ENCODE measurements at places on chromosomes 6 and 20. TPM values are rescaled to one million over a fixed set of nuclear protein-coding genes. Genes with fewer than 3 reads are reported as not detected.

DNA sequence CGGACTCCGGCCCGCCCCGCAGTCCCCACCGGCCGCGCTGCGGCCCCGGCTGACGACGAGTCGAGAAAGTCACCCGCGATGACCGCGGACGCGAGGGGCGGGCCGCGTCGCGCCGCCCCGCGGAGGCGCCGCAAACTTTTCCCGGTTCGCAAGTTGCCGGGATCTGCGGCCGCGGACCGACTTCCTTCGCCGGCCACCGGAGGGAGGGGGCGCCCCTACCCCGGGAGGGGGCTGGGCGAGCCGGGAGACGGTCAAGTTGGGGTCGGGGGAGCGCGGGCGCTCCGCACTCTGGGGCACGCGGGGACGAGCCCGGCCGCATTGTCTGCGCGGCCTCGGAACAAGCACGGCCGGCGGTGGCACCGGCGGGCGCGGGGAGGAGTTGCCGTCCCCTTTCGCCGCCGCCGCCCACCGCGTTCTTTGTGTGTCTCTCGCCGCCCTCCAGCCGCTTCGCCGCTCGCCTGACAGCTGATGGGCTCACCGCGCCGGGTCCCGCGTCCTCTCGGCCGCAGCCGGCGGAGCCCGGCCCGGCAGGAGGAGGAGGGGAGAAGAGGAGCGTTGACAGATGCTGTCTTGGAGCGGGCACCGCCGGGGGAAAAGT, 131.6 kb downstream of the OGFRL1 start:
- no peak overlapping the region for H3K27ac ChIP-seq
- no peak for DNase-seq
- H3K4me3 ChIP-seq: peak overlapping the region; percentile 11
- peaks cover 56% of the 10 kb centered on the region for H3K27me3 ChIP-seq
- H3K36me3 ChIP-seq: no peaks in the 10 kb centered on the region

The COL19A1 gene
- total RNA-seq: not detected

The PRND gene
- total RNA-seq: not detected

DNA sequence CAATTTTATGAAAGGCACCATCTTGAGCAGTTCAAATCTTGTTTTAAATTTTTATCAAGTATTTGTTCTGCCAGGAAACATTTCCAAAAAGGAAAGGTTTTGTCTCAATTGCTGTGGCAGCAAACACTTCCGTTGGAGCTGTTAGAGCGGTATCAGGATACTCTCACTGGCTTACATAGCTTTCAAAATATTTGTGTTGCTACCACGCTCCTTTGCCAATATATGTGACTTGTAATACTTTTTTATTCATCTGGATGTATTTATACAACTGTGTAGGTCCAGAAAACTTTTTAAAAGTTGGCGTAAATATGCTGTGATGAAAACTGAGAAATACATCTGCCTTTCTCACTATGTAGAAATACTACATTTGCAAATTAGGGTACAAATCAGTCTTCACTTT, 37.8 kb upstream of the NHSL1 start:
- H3K36me3 ChIP-seq: no peaks in the 10 kb centered on the region
- H3K27me3 ChIP-seq: peaks cover 59% of the 10 kb centered on the region
- no peak overlapping the region for H3K4me3 ChIP-seq
- no peak overlapping the region for H3K27ac ChIP-seq
- DNase-seq: no peak

GRCh38 chr20:63014710-63015109, 7.9 kb upstream of the BHLHE23 start:
- DNase-seq: no peak
- no peak overlapping the region for H3K27ac ChIP-seq
- peaks cover 58% of the 10 kb centered on the region for H3K27me3 ChIP-seq
- H3K4me3 ChIP-seq: no peak overlapping the region

DNA sequence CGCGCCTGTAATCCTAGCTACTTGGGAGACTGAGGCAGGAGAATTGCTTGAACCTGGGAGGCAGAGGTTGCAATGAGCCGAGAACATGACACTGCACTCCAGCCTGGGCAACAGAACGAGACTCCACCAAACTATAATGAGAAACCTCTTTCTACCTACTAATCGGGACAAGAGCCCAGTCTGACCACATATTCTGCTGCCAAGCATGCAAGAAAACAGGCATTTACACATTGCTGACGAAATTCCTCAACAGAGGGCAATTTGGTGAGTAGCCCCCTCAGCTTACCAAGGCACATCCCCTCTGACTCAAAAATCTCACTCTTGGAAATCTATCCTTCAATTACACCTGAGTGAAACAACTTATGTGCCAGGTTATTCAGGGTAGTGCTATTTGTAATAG, 81.2 kb downstream of the SLC23A2 start:
- no peak for DNase-seq
- H3K36me3 ChIP-seq: no peaks in the 10 kb centered on the region
- no peak overlapping the region for H3K27ac ChIP-seq

DNA sequence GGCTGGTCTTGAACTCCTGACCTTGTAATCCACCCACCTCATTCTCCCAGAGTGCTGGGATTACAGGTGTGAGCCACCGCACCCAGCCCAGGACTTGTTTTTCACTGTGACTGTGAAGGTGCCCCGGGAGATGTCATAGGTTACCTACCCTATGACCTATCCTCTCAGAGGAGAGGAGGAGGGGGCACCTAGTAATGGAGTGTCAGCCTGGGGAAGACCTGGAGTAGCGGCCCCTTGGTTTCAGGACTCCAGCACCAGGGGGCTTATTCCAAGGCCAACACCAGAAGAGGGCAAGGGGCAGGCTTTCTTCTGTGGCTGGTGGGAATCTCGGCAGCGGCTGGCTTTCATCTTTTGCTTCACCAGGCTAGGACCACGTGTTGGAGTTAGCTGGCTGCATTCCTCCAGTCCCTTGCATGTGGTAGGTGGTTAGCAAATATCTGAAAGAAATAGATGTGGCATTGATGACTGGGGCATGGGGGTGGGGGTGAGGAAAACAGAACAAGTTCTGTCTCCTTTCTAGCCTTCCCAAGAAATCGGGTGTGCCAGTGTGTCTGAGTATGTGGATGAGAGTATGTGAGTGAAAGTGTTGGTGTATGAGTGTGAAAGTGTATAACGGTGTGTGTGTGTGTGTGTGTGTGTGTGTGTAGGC, 7.9 kb upstream of the ITPR3 start:
- DNase-seq: no peak
- H3K4me3 ChIP-seq: no peak overlapping the region

DNA sequence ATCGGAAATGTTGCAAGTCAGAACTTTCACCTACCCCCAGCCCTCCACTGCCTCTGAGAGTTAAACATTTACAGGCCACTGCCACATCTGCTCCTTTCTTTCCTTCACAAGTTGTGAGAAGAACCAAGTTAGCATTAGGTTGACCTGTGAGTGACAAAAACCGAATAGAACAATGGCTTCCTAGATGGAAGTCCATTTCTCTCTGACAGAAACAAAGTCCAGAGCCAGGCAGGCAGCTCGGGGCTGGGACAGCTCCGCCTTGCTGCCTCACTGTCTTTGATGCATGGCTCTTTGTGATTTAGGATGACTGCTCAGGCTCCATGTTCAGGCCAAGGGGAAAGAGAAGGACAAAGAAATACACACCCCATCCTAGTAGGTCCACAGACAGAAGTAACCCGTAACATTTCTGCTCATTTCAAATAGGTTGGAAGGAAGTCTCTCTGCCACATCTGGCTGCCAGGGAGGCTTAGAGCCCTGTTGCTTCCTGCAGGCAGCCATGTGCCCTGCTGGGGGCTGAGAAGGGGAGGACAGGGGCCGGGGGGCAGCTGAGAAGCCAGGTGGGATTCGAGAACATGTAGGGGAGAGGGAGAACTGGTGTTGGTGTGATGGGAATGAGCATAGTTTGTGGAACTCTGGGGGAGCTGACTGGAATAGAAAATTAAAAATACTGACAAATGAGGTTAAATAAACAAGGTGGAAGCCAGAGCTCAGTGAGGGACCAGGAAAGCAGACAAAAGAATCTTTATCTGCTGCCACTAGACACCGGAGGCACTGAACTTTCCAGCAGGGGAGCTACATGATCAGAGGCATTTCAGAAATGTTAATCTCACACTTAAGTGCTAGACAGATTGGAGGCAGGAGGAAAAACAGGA, 19.5 kb upstream of the IER3 start:
- no peak for DNase-seq
- no peak overlapping the region for H3K4me3 ChIP-seq
- H3K36me3 ChIP-seq: no peaks in the 10 kb centered on the region
- H3K4me1 ChIP-seq: peaks cover 49% of the 10 kb centered on the region
- peak overlapping the region; percentile 17 for H3K27ac ChIP-seq

DNA sequence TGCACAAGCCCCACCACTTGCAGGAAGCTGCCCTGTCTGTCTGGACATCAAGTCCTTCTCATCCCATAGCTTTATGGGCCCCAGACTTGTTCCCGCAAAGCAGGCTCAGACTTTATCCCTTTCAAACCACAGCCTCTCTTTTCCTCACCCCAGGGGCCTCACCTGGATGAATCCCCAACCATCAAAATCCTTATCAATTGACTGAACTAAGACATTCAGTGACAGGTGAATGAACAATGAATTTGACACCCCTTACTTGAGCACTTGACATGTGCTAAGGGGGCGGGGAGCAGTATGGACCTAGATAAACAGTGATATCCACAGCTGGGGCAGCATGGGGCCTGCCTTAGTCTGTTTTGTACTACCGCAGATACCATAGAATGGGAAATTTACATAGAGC, 5.0 kb downstream of the RAB44 start:
- no peak for DNase-seq
- no peak overlapping the region for H3K4me3 ChIP-seq
- H3K4me1 ChIP-seq: peaks cover 8% of the 10 kb centered on the region
- peaks cover 7% of the 10 kb centered on the region for H3K27me3 ChIP-seq
- H3K27ac ChIP-seq: no peak overlapping the region

- no peaks in the 10 kb centered on the region for H3K36me3 ChIP-seq
- H3K27ac ChIP-seq: no peak overlapping the region
- H3K4me3 ChIP-seq: no peak overlapping the region
These were observed 303.8 kb upstream of the CDH4 start for GRCh38 chr20:60948224-60948623.

The RIMS1 gene
- not detected for total RNA-seq

DNA sequence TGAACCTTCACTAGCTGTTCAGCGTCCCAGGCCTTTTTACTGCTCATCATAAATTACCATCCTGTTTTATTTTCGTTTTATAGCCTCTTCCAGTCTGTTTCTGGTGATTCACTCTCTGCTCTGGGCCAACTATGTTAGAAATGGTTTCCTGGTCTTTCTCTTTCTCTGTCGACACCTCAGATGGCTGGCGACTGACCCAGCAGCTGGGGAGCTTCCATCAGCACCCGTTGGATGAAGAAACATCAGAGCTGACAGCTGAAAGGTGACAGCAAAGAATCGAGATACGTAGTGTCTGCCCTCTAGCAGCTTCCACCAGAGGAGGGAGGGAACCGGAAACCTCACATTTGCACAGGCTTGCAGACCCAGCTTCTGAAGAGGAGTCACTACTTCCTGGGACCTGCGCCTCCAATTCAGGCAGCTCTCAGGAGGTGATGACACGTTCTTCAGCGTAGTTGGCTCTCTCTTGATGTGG, 82.9 kb upstream of the MLN start:
- no peak overlapping the region for H3K4me3 ChIP-seq
- H3K27ac ChIP-seq: peak overlapping the region; percentile 67
- H3K36me3 ChIP-seq: peaks cover 3% of the 10 kb centered on the region
- H3K27me3 ChIP-seq: peaks cover 39% of the 10 kb centered on the region

GRCh38 chr6:3138341-3138740, 19.0 kb downstream of the TUBB2A start:
- DNase-seq: no peak
- no peaks in the 10 kb centered on the region for H3K36me3 ChIP-seq
- no peaks in the 10 kb centered on the region for H3K4me1 ChIP-seq
- no peak overlapping the region for H3K4me3 ChIP-seq
- H3K27ac ChIP-seq: no peak overlapping the region

- H3K4me3 ChIP-seq: peak overlapping the region; percentile 75
- peaks cover 50% of the 10 kb centered on the region for H3K4me1 ChIP-seq
- DNase-seq: peak; percentile 70
- peak overlapping the region; percentile 95 for H3K27ac ChIP-seq
- H3K27me3 ChIP-seq: no peaks in the 10 kb centered on the region
These were observed 185.4 kb downstream of the BCAS1 start for GRCh38 chr20:53884859-53885541.

DNA sequence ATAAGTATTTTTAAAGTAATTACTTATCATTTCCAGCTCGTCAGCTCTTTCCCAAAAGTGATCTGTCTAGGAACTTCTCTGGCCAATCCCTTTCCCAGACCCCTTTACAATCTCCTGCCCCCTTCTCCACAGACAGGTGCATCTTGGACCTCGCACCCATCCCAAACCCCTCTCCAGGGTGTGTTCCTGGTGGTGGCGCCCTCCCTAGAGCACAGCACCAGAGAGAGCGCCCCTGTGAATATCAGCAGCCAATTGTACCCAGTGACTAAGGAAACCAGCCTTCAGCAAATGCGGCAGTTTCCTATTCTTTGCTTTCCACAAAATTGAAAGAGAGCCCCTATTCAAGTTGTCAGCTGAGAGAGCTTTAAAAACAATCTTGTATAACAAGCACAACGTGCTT, 157.7 kb downstream of the RNASET2 start:
- H3K4me3 ChIP-seq: no peak overlapping the region
- no peaks in the 10 kb centered on the region for H3K36me3 ChIP-seq
- H3K4me1 ChIP-seq: no peaks in the 10 kb centered on the region
- no peak overlapping the region for H3K27ac ChIP-seq
- no peaks in the 10 kb centered on the region for H3K27me3 ChIP-seq

The SLC22A1 gene
- total RNA-seq: 0.82 TPM

The IL20RA gene
- total RNA-seq: not detected

The DCDC2 gene
- total RNA-seq: not detected

DNA sequence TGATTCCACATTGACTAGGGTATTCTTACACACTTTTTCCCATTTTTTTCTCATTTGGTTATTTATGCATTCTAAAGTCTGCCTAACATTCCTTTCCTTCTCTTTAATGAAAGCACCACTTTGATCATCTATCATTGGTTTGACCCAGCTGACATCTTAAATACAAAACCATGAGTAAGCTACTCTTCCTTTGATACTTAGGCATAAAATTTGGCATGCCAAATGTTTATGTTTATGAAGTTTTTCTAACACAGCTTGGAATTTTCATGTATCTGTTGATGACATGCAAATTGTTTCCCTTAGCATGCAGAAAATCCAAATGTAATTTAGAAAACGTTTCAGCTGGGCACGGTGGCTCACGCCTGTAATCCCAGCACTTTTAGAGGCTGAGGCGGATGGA, 534.9 kb downstream of the QKI start:
- no peak overlapping the region for H3K4me3 ChIP-seq
- no peaks in the 10 kb centered on the region for H3K4me1 ChIP-seq
- peaks cover 28% of the 10 kb centered on the region for H3K27me3 ChIP-seq
- no peak for DNase-seq
- H3K36me3 ChIP-seq: no peaks in the 10 kb centered on the region

The DSP gene
- 0.09 TPM for total RNA-seq

The LY86 gene
- total RNA-seq: 1.2 TPM

DNA sequence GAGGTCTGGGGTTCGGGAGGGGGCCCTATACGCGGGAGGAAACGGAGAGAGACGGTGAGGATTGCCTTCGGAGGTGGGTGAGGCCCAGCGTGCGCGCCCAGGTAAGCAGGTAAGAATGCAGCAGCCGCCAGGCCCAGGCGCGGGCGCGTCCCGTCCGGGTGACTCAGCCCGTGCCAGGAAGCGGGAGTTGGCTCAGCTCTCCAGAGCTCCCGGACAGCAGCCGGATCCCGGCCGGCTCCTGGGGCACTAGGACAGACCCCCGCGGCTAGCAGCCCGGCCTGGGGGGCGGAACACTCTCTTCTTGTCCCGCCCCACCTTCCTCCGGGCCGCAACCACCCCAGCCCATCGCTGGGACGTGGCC, 1.5 kb upstream of the MDFI start:
- DNase-seq: no peak
- H3K4me3 ChIP-seq: no peak overlapping the region
- peaks cover 3% of the 10 kb centered on the region for H3K4me1 ChIP-seq
- H3K27me3 ChIP-seq: peaks cover 75% of the 10 kb centered on the region
- no peaks in the 10 kb centered on the region for H3K36me3 ChIP-seq
